NB4 (cell line): ENCODE measurements at places on chromosomes 16 and 17.
A peak's percentile ranks its signal among the peaks of the same experiment; 100 is the strongest.

- no peak for DNase-seq
These were observed 432 bp upstream of the SLC46A1 start for GRCh38 chr17:28406473-28406814.

DNA sequence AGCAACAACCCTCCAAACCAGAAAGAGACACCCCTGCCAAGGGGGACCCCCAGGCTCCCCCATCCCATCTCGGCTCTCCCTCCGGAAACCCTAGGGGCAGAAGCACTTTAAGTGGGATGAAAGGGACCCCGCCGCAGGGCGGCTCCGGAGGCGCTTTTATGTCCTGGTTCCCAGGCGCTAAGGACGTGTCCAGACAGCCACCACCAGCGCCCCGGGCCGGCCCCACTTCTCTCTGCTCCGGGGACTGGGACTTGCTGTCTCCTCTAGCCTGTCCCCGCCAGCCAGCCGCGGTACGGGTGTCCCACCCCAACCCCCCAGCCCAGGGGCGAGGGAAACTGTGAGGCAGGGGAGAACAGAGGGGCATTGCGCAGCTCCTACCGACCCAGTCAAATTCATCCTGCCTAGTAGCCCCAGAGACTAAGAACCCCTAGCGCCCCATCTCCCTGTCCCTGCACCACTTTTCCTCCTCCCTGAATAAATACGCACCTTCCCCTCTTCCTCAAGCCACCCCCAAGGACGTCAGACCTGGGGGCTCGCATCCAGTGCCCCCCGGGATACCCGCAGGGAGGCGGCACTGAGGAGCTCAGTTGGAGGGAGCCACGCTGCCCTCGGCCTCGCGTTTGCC, 4.1 kb downstream of the SP6 start:
- no peak for DNase-seq

DNA sequence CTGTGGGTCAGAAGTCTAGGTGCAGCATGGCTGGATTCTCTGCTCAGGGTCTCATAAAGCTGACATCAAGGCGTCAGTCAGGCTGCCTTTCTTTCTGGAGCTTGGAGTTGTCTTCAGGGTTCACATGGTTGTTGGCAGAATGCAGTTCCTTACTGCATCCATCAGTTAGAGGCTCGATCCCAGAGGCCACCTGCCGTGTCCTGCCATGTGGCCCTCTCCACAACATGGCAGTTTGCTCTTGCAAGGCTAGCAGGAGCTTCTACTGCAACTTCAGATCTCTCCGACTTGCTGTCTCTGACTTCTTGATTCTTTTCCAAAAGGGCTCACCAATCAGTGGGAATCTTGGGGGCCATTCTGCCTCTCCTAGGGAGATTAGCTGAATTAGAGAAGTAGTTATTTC, 11.9 kb downstream of the PITPNC1 start:
- DNase-seq, result no peak

- DNase-seq, result peak; percentile 94
These were observed 85.9 kb downstream of the TMEM132E start for GRCh38 chr17:34665150-34665806.

GRCh38 chr17:34366529-34367107, 3.6 kb upstream of the CCL1 start:
- DNase-seq, result no peak

GRCh38 chr17:8053600-8053999, 14.7 kb downstream of the ALOX15B start:
- no peak for DNase-seq

DNA sequence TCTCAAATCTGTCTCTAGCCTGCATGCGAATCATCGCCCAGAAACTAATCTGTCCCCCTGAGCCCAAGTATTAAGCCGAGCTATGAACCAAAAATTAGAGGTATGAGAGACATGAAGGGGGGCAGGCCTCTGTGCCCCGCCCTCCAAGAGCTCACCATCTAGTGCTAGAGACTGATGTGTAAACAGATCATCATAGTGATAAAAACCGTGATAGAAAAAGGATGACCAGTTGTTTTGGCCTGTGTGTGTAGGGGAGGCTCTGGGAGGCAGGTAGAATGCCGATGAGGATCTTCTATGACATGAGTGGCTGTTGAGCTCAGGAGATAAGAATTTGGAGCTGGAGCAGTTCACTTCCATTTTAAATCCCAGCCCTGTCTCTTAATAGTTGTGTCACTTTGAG, 89.1 kb upstream of the TBX2 start:
- no peak for DNase-seq

DNA sequence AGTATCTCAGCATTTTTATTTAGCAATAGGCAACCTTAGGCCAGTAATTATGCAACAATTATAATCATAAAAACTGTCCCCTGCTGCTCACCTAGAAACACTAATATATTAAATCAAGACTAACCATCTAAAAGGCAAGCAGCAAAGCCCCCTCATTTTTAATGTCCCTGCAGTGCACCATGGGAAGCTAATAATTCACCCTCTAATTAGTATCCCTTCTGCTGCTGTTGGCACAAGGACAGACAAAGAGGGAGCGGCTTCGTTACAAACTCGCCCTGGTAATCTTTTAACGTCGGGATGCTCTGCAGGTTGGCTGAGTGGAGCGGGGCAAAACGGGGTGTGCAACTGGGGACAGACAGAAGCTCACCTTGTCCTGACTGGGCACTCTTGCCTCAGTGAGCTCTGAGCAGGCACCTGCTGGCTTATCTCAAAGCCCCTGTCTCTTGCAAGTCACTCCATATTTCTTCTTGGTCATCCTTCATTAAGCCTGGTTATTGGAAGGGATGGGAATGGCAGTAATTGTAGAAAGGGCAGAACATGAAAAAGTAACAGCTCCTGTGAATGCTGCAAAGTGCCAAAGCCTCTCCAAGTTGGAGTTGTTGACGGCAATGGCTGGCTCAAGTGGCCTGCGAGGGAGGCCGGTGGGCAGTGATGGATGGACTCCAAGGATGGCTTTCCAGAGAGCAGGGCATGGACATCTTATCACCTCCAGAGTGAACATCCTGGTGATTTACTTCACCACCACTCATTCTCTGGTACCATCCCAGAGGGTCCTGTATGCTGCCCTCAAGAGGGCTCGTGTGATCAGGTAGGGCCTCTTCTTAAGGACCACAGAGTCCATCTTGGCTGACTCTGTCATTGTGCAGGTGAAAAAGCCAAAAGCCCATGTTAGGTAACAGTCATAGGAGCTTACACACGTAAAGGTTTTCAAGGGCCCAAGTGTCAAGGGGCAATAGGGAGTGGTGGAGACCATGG, 219.6 kb upstream of the N4BP1 start:
- no peak for DNase-seq

DNA sequence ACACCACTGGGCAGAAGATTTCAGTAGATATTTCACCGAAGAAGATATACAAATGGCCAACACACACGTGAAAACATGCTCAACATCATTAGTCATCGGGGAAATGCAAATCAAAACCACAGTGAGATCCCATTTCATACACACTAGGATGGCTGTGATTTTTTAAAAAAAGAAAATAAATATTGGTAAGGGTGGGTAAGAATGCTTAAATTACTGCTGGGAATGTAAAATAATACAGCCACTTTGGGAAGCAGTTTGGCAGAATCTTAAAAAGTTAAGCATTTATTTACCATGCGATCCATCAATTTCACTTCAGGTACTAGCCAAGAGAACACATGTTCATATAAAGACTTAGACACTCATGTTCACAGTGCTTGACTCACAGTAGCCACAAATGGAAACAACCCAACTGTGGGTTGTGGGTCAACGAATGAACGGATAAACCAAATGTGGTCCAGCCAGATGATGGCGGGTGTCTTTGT, 6.5 kb upstream of the C16orf74 start:
- no peak for DNase-seq
